ENCODE measurements at places on chromosomes 16 and 17.

- no peak for DNase-seq
Measured at GRCh38 chr17:65457183-65457582, 104.3 kb downstream of the AXIN2 start.

DNA sequence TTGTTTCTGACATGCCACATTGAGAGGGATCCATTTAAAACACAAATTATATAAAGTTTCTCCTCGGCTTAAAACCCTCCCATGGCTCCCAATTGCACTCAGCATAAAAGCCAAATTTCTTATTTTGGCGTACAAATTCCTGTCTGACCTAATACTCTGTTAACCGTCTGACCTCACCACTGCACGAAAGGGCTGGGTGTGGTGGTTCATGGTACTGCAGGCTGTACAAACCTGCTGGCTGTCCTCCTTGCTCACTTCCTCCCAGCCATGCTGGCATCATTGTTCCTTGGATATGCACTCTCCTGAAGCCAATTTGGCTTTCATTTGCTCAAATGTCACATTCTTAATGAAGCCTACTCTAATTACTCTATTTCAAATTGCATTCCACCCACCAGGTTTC is 301.6 kb upstream of the C16orf82 start:
- no peak for DNase-seq

- no peak for DNase-seq
Measured at GRCh38 chr16:14286368-14287230, 215.5 kb downstream of the MRTFB start.

- no peak for DNase-seq
Measured at GRCh38 chr16:24204150-24204665, 51.9 kb upstream of the CACNG3 start.

DNA sequence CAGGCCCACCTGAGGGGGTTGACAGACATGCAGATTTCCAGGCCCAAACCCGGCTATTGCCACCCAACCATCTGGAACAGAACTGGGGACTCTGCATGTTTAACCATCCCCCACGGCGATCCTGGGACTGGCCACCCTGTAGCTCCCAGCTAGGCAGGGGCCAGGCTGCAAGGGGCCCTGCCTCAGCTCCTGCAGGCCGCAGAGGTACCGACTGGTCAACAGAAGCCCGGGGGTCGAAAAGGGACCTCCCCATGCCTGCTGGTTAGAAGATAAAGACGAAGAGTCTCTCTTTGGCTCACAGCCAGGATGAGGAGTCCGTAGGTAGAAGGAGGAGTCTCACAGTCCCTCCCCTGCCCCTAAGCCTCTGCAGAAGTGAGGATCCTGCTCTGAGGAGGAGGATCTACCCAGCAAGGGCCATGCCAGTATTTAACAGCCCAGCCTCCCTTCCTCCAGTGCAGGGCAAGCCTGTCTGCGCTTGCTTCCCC is 223.4 kb upstream of the TNRC6C start:
- peak; percentile 78 for DNase-seq

DNA sequence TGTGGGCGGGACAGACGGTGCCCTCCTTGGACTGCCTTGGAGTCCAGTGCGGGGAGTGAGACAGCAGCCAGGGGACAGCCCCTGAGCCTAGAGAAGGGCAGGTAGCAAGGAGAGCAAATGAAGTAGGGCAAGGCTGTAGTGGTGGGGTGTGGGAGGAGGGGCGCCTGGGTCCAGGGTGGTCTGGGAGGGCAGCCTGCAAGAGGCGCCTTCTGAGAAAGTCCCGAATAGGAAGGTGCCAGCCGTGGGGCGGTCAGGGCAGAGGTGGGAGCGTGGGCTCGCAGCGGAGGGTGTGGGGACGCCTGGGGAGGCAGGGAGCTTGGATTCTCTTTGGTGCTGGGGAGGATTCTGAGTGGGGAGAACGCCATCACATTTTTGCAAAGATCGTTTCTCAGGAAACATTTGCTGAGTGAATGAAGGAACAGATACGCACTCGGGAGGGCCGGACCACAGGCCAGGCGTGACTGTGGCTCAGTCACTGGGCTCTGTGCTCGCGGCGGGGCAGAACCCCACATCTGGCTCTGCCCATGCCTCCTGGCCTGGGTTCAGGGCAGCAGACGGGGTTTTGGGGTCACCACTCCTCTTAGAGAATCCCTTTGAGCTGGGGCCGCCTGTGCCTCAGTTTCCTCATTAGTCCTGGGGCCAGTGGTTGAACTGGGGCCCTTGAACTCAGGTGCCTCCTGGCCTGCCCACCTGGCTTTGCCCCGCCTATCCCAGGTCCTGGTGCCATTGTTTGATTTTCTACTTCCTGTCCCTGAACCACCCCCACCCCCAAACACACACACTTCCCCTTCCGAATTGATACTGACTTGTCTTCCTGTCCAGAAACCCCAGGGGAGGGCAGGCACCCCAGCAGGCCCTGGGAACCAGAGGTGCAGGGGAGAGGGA is 4.2 kb downstream of the SNN start:
- no peak for DNase-seq

- DNase-seq, result peak; percentile 46
Measured at GRCh38 chr17:17684906-17685774, 3.9 kb downstream of the RAI1 start.

- no peak for DNase-seq
Measured at GRCh38 chr16:4535627-4536108, 2.9 kb downstream of the CDIP1 start.

GRCh38 chr17:78242024-78242742 is 10.8 kb downstream of the TMEM235 start:
- DNase-seq, result no peak

DNA sequence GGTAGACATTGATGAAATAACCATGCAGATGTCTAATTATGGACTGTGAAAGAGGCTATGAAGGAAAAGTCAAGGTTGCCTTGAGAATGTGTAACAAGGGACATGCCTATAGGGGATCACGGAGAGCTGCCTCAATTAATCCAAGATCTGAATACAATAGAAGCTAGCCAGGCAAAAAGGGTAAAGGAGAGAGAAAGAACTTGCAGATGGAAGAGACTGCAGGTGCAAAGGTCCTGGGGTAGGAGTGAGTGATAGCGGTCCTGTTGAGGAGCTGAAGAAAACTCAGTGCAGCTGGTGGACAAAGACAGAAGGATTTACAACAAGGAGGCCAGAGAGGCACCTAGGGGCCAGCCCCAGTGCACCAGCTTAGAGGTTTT is 15.9 kb upstream of the TNS4 start:
- no peak for DNase-seq

GRCh38 chr17:11300738-11301137 is 59.7 kb downstream of the SHISA6 start:
- no peak for DNase-seq

DNA sequence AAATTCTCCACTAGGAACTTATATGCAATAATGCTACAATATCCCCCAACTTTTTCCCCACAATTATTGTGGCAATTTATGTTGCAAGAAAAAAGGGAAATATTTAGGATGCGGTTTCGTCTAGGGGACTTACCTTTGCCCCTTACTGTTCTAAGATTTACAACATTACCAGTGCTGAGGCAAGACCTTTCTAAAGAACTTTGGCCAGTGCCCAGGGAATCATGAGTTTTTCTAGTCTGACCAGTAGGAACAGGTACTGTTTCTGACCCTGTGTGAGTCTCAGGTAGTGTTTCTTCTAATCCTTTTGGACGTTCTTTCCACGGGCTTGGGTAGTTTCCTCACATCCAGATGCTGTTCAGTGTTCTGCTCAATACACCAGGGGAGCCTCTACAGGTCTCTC is 373.7 kb downstream of the HAPSTR1 start:
- DNase-seq, result no peak

- peak; percentile 41 for DNase-seq
Measured at GRCh38 chr17:28405632-28406472, at the start of gene SLC46A1. Gene SLC46A1 (minus strand): TSS chr17:28406212. CDS start chr17:28406114, 98 bp downstream.

DNA sequence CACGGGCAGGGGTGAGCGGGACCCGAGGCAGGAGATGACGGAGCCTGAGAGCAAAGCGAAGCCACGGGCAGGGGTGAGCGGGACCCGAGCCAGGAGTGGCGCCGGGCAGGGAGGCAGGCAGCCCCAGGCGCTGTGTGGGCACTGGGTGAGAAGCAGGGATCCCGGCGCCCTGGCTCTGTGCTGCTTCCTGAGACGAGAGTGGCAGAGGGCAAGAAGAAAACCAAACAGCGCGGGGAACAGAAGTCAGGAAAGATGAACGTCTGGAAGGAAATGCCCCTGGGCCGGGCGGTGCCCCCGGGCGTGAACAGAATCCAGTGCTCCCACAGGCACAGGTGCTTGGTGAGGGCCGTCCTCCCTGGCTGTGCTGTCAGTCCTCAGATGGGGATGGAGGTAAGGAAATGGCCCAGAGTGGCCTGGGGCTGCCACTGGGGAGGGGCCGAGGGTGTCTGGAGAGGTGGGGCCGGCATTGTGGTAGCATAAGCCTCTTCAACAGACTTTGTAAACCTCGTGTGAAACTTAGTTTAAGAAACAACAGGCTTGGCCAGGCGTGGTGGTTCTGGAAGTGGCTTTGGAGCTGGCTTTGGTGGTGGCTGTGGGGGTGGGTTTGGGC is 9.8 kb downstream of the ASPSCR1 start:
- no peak for DNase-seq

DNA sequence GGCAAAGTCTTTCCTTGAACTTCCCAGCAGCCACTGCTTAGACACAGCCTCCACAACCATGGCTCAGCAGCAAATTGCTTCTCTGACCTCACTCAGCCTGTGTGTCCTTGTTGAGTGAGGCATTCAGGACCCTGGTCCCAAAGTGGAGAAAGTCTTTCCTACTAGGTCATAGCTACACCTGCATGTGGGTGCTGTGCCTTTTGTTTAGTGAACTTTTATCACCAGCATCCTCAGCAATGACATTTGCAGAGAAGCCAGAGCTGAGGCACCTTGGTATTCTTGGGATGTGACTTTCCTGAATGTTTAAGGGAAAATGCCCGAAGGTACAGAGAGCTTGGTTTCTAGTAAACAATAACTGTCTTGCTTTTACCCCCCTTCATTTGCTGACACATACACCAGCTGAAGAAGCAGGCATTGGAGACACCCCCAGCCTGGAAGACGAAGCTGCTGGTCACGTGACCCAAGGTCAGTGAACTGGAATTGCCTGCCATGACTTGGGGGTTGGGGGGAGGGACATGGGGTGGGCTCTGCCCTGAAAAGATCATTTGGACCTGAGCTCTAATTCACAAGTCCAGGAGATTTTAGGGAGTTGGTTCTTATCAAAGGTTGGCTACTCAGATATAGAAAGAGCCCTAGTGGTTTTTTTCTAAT is 20.9 kb upstream of the STH start:
- no peak for DNase-seq

DNA sequence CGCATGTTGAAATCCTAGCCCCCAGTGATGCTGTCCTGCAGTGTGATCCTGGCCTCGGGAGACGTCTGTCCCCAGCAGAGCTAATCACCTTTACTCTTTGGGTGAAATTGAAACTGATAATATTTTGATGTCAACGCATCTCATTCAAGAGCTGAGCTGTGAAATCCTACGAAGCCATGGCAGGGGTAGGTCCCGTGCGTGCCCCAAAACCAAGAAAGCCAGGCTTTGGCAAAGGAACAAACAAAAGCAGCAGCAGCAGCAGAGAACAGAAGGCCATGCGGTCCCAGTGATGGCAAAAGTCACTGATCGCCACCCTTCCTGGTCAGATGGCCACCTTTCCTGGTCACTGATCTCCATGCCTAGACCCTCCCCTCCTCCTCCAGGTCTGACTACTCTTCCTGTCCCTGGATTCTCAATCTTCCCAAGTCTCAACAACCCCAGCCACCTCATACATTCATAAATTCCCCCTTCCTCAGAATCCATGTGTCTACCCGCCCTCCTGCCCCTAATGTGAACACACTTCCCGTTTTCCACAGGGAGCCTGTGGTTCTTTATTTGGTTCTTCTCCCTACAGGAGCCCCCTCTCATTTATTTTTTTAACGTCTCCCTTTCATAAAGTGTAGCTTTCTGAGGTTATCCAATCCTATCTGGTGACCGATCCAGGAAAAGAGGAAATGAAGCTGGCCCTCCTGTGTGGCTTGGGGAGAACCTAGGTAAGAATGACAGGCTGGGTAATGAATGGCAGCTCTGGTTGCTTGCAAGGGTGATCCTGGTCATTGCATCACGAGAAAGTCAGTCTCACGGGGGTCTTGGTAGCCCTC is 50.3 kb downstream of the CPPED1 start:
- no peak for DNase-seq

DNA sequence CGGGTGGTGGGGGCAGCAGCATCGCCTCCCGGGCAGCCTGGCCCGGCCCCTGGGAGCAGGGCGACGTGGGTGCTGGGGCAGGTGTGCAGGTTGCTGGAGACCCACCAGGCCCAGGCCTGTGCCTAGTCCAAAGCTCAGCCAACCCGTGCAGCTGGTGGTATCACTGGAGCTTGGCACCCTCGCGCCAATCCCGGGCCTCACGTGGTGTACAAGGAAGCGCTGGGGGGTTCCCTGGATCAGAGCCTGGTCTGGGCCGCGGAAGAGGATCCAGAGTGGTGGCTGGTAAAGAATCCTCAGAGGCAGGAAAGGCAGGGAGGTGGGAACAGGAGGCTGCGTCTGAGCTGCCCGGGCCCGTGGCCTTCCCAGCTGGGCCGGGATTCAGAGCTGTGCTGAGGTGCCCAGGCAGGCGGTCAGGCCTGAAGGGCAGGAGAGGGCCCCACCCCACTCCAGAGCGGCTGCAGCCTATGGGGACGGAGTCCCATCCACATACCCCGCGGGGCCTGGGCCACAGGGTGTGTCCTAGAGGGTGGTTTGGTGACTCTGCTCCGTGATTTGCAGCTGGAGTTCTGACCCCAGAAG is 36.2 kb downstream of the ZFPM1 start:
- DNase-seq, result no peak

DNA sequence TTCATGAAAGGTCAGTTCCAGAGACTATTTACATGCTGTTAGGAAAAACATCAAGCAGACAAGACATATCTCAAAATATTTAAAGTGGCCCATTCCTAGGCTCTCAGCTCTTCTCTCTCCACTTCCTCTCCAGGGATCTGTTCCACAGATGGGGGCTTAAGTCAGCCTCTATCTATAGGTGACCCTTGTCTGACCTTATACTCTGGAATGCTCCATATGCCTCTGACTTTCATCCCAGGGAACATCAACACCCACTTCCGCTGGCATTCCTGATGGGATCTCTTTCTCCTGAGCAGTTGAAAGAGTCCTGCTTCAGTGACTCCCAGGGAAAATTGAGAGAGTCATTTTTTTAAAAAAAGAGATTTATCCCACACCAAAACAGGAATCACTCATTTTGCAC is 11.5 kb upstream of the WIPI1 start:
- DNase-seq, result no peak

- peak; percentile 99 for DNase-seq
Measured at GRCh38 chr17:81394921-81395599, at the start of gene BAHCC1. Gene BAHCC1 (plus strand): TSS chr17:81395457. CDS start chr17:81399740, 4,283 bp downstream.

- no peak for DNase-seq
Measured at GRCh38 chr16:78731785-78732184, 632.3 kb downstream of the WWOX start.
